ENCODE measurements at places on chromosomes 5 and 9.

- peak; percentile 49 for DNase-seq
Measured at GRCh38 chr5:154863291-154864080, 5.1 kb downstream of the CNOT8 start.

DNA sequence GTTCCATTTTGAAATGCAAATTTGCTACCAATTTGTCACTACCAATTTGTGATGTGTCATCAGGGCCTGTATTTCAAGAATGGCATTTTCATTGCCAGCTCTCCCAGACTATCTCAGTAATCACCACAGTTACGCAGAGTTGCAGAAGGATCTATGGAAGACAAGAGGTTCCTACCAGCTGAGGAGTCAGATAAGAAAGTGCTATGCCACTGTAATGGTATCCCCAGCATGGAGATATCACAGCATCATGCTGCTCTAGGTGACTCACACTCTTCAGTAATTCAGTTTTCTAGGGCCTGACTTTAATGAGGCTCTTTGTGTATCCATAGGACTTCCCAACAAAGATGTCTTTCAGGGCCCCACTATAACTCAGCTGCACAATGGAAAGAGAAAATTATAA is 490.3 kb downstream of the ARHGEF28 start:
- DNase-seq, result no peak

GRCh38 chr5:11172484-11172883 is 411.4 kb upstream of the DAP start:
- DNase-seq, result no peak

DNA sequence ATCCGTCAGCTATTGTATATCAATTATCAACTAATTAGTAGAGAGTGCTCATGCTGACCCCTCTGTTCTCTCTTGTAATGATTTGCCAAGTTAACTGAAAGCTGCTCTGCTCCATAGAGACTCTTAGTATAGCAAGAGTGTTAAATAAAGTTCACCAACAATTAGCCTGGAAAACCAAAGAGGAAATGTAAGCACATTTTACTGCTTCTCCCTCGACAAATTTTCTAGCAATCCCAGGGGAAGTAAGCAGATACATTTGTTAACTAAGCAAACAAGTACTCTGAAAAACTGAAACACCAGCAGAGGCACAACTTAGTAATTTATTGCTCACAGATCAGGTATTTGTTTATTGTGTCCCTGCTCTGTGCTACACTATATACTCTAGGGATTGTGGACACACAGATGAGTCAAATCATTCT is 162.2 kb downstream of the GLIS3 start:
- DNase-seq, result peak; percentile 61

DNA sequence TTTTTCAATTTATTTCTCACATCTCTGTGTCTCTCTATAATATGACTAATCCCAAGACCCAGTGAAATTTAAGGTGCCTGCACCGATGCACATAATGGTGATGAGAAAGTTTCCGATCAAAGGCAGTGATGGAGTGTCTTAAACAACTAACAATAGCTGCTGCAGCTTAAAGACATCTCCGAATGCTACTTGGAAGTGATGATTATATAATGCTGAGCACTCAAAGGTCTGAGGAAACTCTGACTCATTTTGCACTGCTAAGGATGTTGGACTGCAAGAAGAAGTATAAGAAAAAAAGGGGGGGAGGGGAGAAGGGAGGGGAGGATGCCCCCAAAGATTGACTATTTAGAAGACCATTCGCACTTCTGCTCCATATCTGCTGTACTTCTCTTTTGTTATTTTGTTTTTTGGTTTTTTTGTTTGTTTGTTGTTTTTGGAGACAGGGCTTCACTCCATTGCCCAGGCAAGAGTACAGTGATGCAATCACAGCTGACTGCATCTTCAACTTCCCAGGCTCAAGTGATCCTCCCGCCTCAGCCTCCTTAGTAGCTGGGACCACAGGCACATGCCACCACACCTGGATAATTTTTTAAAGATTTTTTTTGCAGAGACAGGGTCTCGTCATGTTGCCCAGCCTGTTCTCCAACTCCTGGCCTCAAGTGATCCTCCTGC is 192.2 kb downstream of the HSD17B3 start:
- peak; percentile 25 for DNase-seq

- no peak for DNase-seq
Measured at GRCh38 chr9:133333011-133333410, 3.0 kb downstream of the SURF6 start.

GRCh38 chr5:138943599-138944173 is 68.6 kb upstream of the LRRTM2 start:
- DNase-seq, result no peak

DNA sequence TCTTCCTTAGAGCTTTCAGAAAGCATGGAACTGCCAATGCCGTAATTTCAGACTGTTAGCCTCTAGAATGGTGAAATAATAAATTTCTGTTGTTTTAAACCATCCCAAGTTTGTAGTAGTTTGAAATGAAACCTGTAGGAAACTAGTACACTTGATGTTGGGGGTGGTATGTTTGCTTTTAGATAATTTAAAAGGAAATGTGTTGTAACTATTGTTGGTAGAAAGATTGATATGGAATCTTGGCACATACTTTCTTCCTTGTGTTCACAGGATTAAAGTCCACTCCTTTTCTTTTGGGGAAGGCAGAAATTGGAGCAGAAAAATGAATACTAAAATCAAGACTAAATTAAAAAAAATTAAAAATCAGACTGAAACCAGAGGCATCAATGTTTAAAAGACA is 66.0 kb upstream of the ARRDC3 start:
- DNase-seq, result no peak

DNA sequence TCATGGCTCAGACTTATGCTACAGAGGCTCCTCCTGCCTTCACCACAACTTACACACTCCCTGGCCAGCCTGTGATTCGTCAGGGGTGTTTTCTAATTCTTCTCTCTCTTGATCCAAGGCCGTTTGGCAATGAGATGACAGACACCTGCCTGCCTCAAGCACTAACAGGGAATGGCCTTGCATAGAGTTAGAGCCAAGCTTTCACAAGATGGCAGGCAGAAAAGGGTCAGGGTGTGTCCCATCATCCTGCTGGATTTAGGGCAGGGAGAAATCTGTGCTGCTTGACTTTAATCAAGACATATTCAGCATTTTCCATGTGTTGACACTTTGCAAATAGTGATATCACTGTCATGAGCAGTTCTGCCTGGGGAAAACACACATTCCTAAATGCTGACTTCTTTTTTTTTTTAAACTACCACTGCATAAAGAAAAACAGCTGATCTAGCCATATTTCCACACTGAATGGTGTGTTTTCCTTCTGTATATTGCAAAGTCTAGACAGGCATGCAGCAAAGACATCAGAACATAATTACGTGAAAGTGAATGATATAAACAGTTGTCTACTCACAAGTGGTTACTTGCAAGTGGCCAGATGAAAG is 95.0 kb upstream of the SLC25A48 start:
- peak; percentile 8 for DNase-seq

DNA sequence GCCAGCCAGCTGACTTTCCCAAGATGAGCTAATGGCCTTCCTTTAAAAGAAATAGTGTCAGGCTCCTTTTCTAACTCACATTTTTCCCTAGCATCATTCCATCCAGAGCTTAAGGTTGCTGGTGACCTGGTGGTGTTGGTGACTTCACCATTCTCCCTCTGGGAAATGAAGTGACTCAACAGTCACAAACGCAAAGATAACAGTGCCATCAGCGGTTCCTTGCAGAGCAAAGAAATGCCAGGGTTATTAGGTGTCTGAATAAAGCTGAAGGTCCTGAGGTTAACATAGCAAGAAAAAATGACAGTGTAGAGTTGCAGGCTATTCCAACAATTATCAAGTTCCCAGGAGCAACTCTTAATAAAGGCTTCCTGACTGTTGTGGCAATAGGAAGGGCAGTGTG is 111.8 kb upstream of the SLC44A1 start:
- peak; percentile 70 for DNase-seq

DNA sequence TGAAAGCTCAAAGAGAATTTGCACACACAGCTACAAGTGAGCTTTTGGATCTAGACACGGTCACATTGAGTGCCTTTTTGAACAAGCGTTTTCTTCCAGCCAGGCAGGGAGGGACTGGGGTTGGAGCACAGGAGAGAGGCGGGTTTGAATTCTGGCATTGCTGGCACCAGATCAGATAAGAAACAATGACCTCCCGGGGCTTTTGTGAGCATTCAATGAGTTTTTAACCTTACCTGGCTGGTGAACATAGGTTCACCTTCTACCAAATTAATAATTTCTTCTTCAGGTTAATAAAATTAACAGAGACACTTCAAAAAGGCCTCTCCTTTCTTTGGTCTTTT is 312.9 kb upstream of the MSX2 start:
- no peak for DNase-seq

DNA sequence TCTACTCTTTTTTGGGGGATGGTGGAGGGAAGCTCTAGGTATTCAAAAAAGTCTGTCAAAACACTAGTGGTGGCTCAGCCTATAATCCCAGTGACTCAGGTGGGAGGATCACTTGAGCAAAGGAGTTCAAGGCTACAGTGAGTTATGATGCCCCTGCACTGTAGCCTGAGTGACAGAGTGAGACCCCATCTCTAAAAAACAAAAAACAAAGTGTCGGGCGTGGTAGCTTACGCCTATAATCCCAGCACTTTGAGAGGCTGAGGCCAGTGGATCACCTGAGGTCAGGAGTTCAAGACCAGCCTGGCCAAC is 15.8 kb upstream of the SLC35D2 start:
- no peak for DNase-seq

DNA sequence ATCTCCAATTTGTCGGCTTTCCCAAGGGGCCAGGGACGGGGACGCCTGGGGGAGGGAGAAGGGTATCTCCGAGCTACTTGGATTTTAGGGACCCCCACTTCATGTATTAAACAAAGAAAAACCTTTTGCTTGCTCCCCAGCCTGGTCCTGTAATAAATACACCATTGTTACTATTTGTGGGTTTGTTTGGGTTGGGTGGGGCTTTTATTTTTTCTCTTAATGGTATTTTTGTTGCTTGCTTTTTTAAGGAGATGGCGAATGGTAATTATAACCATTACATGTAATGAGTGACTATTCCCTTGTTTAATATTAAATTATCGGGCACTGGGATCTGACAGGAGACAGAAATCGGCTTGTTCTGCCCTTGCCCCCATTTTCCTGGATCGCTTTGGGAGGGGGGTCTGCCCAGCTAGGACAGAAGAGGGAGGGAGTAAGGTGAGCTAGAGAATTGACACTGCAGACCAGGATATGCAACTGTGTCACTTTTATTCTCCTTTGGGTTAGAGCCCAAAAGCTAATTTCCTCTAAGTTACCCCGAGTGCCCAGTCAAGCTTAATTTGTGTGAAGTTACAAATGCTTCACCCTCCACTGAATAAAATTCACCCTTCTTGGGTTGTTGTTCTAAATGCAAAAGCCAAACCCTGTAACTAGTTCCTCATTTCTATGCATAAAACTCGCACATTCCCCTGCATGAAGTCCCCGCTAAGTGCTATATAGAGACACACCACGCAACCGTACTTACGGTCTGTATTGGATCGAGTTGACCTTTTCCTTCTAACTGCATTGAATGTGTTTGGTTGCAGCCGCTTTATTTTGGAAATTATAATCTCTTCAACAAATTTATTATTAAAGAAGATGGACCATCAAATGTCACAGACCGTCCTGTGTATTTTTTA is 1.6 kb upstream of the ZNF608 start:
- DNase-seq, result peak; percentile 40

DNA sequence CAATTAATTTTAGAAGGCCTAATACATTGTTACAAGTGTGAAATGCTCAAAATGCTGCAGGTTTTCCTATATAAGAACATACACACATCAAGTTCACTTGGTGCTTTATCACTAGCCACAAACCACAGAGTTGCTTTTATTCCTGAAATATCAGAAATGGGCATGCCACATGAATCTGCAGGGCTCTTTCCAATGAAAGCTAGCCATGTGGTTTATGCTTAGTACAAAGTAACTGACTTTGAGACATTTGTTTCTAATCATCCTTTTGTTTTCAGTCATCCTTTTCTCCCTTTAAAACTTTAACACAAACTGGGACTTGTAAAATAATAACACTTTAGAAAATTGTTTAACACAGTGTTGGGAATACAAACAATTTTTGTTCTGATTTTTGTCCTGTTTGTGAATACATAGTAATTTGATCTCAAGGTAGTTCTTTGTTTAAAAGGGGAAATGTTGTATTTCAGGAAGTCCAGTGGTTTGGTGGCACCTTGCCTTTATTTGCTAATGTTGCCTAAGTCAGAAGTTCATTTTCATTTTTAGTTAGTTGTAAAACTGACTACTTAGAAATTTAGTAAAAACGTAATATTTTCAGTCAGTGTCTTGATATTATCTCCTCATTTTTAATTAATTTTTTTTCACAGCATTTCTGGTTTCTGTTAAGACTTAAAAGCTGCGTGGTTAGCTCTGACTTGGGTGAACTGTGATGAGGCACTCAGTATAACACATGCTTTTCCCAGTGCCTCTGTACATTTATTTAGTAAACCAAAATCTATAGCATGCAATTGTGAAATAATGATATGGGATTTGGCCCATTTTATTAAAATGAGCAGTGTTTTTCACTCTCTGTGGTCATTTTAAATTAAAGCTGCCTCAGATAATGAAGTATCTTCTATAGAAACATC is 18.6 kb downstream of the PRDM6 start:
- DNase-seq, result no peak

- DNase-seq, result no peak
Measured at GRCh38 chr5:173180331-173180730, 36.0 kb downstream of the BNIP1 start.

DNA sequence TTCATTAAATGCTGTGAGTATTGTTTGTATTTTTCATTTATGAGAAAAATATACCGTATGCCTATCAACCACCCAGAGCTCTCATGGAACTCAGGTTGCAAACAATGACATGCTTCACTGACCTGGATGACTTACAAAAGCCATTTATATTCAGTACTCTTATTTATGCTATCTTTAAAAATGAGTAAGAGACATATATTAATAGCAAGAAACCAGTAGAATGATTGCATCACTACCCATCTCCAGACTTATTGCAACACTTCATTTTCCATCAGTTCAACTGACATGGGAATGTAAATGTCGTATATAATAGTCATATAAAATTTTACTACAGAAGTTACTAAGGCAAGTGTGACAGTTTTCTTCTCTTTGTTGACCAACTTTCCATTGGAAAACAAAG is 69.1 kb downstream of the OTP start:
- DNase-seq, result peak; percentile 33

DNA sequence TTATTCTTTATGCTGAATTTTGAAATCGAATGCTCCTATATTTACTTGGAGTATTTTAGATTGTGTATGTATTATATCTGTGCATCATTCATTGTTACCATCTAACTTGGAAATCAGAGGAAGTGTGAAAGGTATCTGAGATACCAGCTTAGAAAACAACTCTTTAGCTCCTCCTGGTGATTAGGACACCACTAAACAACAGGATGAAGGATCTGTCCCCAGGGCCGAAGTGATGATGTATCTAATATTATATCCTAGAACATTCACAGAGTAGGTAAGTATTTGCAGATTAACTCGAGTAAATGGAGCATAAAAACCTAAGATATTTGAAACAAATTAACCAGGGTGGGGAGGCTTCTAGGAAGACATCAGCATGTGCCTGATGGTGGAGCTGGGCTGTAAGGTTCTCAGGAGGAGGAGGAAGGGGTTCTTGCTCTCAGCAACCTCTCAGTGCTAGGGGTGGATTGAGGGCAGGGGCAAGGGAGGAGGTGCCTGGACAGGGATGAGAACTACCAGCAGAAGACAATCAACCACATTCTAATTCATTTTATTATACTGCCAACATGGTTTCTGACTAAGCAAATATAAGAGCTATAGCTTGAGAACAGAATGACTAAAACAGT is 2.6 kb upstream of the NFIL3 start:
- DNase-seq, result peak; percentile 71

GRCh38 chr5:80255811-80256712 is at the start of gene SERINC5:
Gene SERINC5, minus strand, starts transcription at chr5:80256048. Its CDS starts 126 bp downstream, at chr5:80255922.
- peak; percentile 79 for DNase-seq

All from fibroblast of villous mesenchyme (primary cell).